Hypothalamus (tissue), 51 donors: ENCODE measurements at places on chromosomes 4 and X.
A peak's percentile ranks its signal among the peaks of the same experiment; 100 is the strongest.

- DNase-seq: no peak
Observed at GRCh38 chr4:18203966-18204365, 182.4 kb upstream of the LCORL start.

GRCh38 chr4:110950731-110951130 is 327.9 kb upstream of the PITX2 start:
- DNase-seq: no peak

DNA sequence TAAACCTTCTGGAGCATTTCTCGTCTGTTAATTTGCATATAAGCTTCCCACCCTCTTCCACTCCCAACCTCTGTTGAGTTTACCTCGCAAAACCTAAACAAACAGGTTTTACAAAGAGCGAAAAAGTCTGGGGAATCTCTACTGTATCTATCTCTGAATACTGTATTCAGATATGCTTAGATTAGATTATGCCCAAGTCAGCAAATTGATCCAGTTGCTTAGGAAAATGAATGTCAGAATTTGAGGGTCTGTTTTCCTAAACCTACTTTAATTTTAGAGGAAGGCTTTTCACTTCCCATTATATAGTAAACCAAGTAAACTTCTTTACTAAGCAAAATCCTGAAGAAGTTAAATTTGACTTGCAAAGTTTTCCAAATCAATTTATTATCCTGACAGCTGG is 6.7 kb downstream of the CCNA2 start:
- no peak for DNase-seq

GRCh38 chrX:47620303-47620685 is 637 bp upstream of the SYN1 start:
- no peak for DNase-seq

GRCh38 chrX:28135378-28136047 is 154.3 kb upstream of the DCAF8L1 start:
- DNase-seq: no peak

DNA sequence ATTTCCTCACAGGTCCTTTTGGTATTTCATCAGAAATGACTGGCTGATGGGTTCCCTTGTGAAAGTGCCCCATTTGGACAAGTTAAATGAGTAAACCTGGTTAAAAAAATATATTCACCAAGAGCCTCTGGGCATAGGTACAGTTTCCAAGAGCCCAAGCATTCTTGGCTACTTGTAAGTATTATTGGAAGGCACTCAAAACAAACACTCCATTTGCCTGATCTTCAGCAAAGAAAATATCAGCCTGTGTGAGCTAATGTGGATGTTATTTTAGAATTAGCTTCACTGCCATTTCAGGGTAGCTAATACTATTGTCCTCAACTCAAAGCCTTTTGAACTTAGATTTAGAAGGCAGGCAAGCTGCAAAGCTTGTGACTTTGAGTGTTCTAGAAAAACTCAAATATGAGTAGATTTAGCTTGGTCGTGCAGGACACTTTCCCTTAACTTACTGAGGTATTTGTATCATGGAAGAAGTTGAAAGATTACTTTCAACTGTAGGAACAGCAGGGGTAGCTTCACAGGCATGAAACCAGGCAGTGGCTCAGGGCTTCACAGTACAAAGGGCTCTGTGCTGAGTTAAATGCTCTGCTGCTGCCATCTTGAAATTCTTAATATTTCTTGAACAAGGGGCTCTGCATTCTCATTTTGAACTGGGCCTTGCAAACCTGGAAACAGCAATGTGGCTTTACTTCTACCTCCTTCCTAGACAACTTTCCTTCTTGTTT is 177.2 kb downstream of the AMELX start:
- DNase-seq: no peak

DNA sequence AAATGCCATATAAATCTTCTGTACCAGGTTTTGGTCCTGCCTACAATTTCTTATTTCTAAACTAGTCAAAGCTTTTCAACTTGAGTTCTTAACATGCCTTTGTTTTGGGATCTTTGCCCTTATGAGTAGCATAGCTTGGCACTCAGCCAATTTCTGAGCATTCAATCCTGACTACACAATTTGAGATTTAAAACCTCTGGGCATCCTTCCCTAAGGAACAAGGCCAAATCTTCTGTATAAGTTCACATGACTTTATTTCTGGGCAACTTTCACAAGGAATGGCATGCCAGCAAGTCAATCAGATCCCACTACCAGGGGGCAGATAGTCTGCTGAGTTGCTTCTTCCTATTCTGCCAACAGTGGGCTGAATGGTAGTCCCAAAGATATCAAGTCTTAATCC is 254.2 kb downstream of the ADAMTS3 start:
- DNase-seq: peak; percentile 11

GRCh38 chr4:41258783-41259182 is 2.1 kb downstream of the UCHL1 start:
- DNase-seq: no peak

- DNase-seq: no peak
Observed at GRCh38 chrX:36869457-36869856, 138.7 kb upstream of the FAM47C start.

DNA sequence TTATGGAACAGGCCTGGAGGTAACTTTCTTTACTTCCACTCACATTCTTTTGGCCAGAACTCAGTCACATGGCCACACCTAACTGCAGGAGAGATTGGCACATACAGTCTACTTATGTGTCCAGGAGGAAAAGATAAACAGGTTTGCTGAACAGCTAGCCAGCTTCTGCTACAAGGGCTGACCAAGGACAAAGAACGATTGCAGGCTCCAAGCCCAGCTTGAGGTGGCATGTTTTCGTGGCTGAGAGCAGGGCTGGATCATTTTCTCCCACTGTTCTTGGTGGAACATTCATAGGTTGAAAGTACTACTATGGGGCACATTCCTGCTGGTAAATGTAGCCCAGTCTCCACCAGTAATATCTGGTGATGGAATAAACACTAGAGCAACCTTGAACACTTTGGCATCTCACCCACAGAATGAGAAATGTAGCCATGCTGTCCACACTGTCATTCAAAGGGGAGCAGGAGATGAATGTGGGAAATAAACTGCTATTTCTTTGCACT is 28.2 kb downstream of the NHS start:
- DNase-seq: no peak

GRCh38 chr4:175308236-175308635 is 390.1 kb downstream of the ADAM29 start:
- DNase-seq: no peak

DNA sequence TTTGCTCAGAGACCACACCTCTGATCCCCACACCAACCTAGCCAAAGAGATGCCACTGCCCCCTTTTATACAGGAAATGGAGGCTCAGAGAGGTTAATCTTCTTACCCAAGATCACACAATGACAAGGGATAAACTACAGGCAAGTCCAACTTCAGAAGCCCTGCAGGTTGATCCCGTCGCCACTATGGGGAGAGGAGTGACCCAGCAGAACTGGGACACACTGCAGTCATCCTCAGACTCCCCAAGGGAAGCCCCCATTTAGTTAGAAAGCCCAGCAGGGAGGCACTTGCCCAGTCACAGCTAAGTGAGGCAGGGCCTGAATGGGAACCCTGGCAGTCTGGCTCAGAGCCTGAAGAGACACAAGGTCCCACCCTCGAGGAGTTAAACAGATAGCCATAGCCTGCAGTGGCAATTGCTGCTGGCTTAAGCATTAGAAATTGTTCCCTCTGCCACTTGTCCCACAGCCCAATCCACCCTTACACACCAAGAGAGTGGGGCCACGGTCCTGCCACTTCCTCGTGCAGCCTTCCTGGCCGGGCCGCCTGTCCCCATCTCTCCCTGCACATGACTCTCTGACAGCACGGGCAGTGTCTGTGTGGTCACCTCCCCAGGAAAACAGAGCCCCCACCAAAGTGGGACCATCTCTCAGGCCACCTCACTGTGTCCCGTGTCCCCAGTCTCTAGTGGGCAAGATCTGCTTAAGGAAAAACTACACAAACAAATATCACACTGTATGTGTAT is 2.7 kb downstream of the JAKMIP1 start:
- no peak for DNase-seq

GRCh38 chrX:72105436-72105835 is 26.3 kb downstream of the RTL5 start:
- no peak for DNase-seq

DNA sequence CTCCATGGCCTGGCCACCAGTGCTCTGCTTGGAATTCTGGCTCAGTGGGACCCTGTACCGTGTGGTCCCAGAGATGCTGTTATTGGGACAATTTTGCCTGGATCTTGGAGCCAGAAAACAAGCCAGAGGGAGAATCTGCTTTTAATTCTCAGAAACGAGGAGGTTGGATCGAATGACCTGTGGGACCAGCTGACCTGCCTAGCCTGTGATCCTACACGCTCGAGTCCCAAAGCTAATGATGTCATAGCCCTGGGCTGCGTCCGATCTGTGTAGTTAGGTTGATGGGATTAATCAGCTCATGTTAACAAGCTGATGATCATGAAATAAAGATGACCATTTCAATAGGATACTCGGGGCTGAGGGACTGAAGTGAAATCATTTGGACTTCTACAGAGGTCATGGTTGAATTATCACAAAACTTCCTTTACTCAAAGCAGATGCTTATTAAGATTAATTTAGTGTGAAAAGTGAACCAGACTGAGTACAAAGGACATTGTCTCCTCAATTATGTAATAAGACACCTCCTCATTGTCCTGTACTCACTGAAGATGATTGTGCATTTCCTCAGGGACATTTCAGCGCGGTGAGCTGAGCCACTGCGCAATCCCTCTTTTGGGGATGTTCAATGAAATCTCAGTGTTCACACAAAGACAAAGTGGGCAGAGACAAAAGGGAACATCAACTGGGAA is 51.9 kb upstream of the STX18 start:
- no peak for DNase-seq

- DNase-seq: no peak
Observed at GRCh38 chr4:11131491-11131890, 297.2 kb downstream of the HS3ST1 start.

DNA sequence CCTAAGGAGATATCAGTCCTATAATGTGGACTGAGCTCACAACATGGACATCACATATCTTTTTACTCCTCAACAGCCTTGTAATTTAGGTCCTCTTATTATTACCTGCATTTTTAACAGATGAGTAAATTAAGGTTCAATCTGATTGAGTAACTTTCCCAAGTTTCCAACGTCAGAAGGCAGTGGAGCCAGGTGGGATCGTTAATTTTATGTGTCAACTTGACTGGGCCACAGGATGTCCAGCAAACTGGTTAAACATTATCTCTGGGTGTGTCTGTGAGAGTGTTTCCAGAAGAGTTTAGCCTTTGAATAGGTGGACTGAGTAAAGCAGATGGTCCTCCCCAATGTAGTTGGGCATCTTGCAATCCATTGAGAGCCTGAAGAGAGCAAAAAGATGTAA is 59.0 kb upstream of the SLIT2 start:
- no peak for DNase-seq

DNA sequence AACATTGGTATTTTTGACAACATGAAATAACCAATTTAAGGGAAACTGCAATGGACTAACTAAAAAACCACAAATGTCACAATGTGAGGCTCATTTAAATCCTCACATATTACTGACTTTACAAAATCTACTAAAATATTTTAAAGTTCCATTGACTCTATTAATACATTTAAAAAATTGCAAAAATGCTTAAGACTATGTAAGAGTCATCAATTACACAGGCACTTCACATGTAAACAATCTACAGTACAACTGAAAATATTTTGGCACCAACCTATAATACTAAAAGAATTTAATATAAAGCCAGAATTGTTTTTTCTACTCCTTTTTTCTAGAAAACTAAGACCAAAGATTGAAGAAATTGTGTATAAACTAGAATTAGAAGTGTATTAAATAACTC is 76.8 kb upstream of the RBMXL3 start:
- no peak for DNase-seq

- no peak for DNase-seq
Observed at GRCh38 chrX:123771449-123772064, 38.7 kb upstream of the THOC2 start.

- no peak for DNase-seq
Observed at GRCh38 chr4:94941706-94942105, 184.0 kb downstream of the BMPR1B start.

- no peak for DNase-seq
Observed at GRCh38 chrX:2967998-2968909, 38.1 kb upstream of the ARSH start.

- no peak for DNase-seq
Observed at GRCh38 chr4:31341601-31342359, 621.6 kb downstream of the PCDH7 start.

- no peak for DNase-seq
Observed at GRCh38 chr4:182221987-182222386, 21.2 kb upstream of the TENM3 start.

- DNase-seq: no peak
Observed at GRCh38 chr4:25346913-25347312, 30.1 kb upstream of the ANAPC4 start.

DNA sequence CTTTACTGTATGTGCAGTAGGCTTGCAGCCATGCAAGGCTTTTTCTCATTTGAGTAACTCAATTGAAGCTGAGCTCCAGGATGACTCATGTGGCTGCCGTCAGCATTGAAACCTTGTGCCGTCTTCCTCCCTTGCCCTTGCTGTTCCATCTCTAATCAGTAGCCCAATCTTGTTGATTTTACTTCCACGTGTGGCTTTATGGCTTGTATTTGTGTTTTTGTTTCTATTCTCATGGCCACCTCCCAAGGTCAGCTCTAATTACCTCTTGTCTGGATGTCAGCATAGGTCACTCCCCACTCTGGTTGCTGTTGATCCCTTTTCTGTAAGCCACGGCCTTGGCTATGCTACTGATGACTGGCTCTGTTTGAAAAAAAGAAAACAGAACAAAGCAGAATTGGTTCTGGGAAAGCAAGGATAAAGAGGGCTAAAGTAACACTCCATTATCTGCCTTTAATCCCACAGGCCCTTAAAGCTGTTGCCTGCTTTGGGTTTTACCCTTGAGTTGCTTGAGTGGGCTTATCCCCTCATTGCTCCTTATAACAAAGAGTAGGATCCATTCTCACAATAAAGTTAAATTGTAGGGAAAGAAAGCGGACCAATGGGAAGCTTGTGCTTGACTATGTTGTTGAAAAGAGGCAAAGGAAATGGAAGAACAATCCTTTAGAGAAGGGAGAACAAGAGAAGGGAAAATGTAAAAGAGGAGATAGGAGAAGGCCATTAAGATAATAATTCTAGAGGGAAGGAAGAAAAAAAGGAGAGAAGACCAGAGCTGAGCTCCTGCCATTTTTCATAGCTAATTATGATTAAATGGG is 173.9 kb upstream of the PGRMC2 start:
- DNase-seq: no peak

- DNase-seq: no peak
Observed at GRCh38 chrX:87874043-87874442, 356.4 kb downstream of the KLHL4 start.

GRCh38 chr4:110611968-110612447 is 10.9 kb downstream of the PITX2 start:
- no peak for DNase-seq

GRCh38 chrX:14026121-14026520 is 3.6 kb downstream of the GEMIN8 start:
- peak; percentile 20 for DNase-seq

DNA sequence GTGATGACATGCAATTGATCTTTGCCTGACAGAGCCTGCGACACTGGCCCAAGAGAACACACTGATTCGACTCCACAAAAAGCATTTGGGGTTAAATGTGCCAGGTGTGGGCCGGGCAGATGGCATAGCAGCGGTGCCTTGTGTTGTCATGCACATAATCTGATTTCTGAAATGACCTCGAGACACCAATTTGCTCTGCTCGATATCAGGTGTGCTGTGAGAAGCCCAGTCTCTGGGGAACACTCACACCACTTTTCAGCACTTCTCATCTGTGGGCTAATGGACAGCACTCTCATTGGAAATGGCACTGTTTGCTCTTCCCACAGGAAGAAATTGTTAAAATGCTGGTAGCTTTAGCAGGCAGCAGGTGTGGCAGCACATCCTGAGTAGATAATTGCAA is 738.3 kb upstream of the TENM3 start:
- DNase-seq: no peak

- no peak for DNase-seq
Observed at GRCh38 chr4:104983615-104984179, 163.0 kb upstream of the TET2 start.
